Neural progenitor cell (in vitro differentiated cells): ENCODE measurements at places on chromosomes 4 and X. TPM values are rescaled to one million over a fixed set of nuclear protein-coding genes. Genes with fewer than 3 reads are reported as not detected.

DNA sequence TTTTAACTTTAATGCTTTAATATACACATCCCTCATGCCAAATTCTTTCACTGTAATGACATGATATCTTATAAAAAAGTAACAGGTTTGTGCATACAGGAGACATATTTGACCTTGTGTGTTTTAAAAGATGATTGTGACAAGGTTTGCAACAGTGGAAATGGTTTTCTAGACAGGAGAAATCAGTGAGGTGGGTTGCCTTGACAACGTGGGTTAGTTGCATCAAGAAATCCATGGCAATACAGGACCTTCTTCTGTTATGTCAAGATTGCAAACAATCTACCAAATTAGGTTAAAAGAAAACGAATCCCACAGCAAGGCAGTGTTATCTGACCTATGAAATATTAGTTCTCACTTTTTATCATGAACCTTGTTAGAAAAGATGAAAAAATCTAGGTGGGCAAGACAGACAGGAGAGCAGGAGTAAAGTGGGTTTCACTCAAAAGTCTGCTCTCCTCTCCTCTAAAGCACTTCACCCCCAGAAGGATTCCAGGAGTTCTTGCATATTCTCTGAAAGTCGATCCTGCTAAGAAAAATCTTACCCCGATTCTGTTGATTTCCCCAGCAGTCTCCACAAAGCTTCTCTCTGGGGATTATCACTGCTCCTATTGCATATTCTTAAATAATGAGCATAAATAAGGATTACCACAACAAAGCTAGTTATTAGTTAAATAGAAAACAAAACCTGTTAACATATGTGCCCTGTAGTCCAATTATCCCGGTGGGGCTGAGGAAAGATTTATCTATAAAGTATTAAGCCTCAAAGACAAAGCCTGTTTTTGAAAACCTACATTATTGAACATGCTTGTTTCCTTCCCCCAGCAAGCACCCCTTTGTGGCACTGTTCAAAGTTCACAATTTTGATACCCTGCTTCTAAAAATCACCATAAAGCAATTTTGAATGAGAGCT lies 71.0 kb downstream of the TMA16 start:
- no peak for DNase-seq
- no peaks in the 10 kb centered on the region for H3K27me3 ChIP-seq
- no peak overlapping the region for H3K27ac ChIP-seq
- H3K4me3 ChIP-seq: no peak overlapping the region
- H3K4me1 ChIP-seq: peaks cover 22% of the 10 kb centered on the region

Gene GC
- not detected in 2 replicates for total RNA-seq

Gene ADAM29
- 0.40 TPM in 1 of 2 replicates, not detected in the other for total RNA-seq

DNA sequence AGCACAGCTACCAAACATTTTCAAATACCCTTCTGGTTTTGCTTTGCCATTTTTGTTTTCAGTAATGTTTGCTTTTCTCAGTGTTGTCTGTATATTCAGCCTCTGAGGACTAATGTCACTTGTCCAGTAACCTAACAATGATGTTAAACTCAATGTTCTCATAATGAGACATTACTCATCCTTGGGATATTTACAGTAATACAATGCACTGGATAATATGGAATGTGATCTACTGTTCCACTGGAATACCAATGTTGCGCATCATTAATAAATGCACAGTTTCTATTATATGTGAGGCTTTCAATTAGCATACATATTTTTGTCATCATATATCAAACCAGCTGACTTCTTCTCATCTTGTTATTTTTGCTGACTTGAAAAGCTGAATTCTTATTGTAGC lies 259.1 kb downstream of the SH2D1A start:
- no peak overlapping the region for H3K4me3 ChIP-seq
- H3K27ac ChIP-seq: no peak overlapping the region
- H3K27me3 ChIP-seq: no peaks in the 10 kb centered on the region
- no peak for DNase-seq

DNA sequence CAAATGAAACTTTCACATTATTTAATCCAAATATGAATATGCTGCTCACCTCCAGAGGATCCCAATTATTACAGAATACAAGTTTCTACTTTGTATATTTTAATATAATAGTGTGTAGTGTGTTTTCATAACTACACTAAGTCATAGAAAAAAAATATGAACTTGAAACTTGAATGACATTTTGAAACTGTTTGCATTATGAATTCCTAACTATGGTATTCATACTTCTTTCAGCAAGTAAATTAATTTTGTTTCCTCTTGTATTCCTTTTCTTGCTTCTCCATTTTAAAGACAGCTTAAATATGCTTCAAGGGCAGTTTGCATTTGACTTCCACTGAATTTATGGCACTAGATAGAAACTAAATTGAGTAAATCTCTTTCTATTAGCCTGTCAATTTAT lies 177.1 kb downstream of the BMPR1B start:
- peaks cover 13% of the 10 kb centered on the region for H3K4me1 ChIP-seq
- no peak overlapping the region for H3K27ac ChIP-seq
- H3K4me3 ChIP-seq: no peak overlapping the region

DNA sequence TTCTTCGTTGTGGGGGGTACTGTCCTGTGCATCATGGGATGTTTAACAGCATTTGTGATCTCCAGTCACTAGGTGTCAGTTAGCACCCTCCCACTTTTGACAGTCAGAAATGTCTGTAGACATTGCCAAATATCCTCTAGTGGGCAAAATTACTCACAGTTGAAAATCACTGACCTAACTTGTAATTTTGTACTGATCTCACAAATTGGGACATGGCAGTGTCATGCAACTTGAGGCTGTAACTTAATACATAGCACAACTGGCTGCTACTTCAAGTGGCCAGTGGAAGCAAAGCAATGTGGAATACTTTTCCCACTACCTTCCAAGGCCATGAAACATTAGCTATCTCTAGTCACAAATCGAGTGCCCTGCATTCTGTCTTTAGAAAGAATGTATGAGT lies 23.2 kb upstream of the TSPAN7 start:
- no peaks in the 10 kb centered on the region for H3K27me3 ChIP-seq
- DNase-seq: no peak
- H3K27ac ChIP-seq: no peak overlapping the region
- H3K4me3 ChIP-seq: no peak overlapping the region

GRCh38 chr4:25174674-25175073 lies 14.4 kb upstream of the SEPSECS start:
- DNase-seq: no peak
- no peak overlapping the region for H3K4me3 ChIP-seq
- no peaks in the 10 kb centered on the region for H3K4me1 ChIP-seq
- H3K27ac ChIP-seq: no peak overlapping the region
- no peaks in the 10 kb centered on the region for H3K27me3 ChIP-seq

DNA sequence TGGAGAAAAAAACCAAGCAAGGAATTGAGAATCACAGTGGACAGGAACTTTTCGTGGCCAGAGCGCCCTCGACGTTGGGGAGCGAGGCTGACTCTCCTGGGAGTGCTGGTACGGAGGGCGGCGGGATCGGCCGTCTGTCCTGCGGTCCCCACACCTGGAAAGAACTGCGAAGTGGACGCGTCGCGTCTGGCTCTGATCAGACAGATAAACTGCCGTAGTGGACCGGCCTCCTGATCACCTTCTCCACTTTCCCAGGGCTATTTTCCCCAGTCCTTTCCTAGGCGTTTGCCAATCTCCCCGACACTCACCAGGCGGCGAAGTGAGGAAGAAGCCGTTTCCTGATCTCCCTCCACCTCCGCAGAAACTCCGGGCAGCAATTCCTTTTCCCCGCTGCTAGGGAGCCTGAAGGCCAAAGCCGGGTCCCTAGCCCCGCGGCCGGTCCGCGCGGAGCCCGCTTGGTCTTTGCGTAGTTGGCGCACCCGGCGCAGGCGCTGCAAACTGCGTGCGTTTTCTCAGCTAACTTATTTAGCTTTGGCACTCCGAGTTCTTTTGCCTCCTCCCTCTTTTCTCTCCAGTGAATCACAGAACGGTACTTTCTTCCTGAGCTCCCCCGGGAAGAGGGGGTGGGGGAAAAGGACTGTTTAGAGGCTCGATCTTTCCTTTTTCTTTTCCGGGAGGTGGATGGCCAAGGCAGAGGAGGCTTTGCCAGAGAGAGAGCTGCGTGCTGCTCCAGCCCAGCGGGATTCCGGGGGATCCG lies at the start of gene ARSJ:
Gene ARSJ, minus strand, starts transcription at position 500 of the 757 bp plus-strand sequence. CDS start 813 bp downstream, outside the sequence.
- H3K27me3 ChIP-seq: peaks cover 36% of the 10 kb centered on the region
- no peaks in the 10 kb centered on the region for H3K36me3 ChIP-seq
- peaks cover 6% of the 10 kb centered on the region for H3K4me1 ChIP-seq
- DNase-seq: peak; percentile 76

Gene TLR1
- 0.03 TPM in 1 of 2 replicates, not detected in the other for total RNA-seq

DNA sequence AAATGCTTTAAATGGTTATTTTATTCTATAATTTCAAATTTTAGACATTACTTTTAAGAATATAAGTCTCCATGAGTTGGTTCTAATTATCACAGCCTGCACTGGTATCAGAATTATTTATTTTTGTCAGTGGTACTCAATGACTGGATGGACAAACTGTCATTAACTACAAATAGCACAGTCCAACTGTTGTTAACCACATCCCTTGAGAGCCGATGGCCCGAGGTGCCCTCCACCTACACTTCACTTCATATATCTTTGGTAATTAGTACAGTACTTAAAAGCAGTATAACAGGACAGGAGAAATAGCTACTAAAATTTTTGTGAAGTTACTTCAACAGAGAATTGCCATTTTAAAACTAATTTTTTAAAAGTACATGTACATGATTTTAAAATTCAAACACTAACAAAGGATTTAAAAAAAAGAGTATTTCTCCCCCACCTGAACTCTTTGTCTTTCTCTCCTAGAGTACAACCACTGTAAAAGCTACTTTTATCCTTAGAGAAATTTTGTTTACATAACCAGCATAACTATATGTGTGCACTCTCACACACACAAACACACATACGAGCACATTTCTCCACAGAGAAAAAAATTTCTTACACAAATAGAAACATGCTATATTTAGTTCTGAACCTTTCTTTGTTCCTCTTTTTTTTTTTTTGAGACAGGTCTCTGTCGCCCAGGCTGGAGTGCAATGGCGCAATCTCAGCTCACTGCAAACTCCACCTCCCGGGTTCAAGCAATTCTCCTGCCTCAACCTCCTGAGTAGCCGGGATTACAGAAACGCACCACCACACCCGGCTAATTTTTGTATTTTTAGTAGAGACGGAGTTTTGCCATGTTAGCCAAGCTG lies 6.5 kb downstream of the TIFA start:
- H3K36me3 ChIP-seq: no peaks in the 10 kb centered on the region
- peaks cover 12% of the 10 kb centered on the region for H3K27me3 ChIP-seq
